ENCODE measurements at places on chromosomes 3 and 15.

- no peak for DNase-seq
These were observed 84.7 kb downstream of the NCEH1 start for GRCh38 chr3:172626021-172626640.

DNA sequence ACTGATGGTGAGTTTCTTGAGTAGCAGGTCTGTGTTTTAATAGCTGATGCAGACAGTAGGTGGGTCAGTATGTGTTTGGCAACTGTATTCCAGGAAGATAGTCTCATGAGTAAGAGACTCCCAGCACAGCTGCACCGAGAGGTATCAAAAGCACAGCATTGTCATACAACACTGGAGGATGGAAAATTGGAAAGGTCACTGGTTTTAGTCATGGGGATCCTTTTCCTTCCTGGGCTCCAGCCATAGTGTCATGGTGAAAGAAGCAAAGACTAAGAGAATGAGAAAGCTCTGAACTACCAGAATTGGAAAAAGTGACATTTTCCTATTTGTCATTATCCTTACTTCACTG, 61.5 kb downstream of the P3H2 start:
- DNase-seq, result no peak

GRCh38 chr3:190912736-190913135, 50.2 kb upstream of the GMNC start:
- no peak for DNase-seq

- DNase-seq, result no peak
These were observed 369.2 kb upstream of the IL12A start for GRCh38 chr3:159619341-159619885.
